ENCODE measurements at places on chromosomes 5 and 9. TPM values are rescaled to one million over a fixed set of nuclear protein-coding genes. Genes with fewer than 3 reads are reported as not detected.

The SLCO6A1 gene
- total RNA-seq: not detected

- no peak for DNase-seq
Observed at GRCh38 chr5:88940713-88941112, 57.7 kb upstream of the MEF2C start.

- no peak for DNase-seq
Observed at GRCh38 chr9:115198001-115198400, 80.0 kb upstream of the TNC start.

- no peak for DNase-seq
Observed at GRCh38 chr9:37639841-37640240, 10.9 kb upstream of the FRMPD1 start.

The PITX1 gene
- total RNA-seq: not detected

- DNase-seq: no peak
Observed at GRCh38 chr5:172634106-172634899, 6.8 kb upstream of the NEURL1B start.

- DNase-seq: no peak
Observed at GRCh38 chr5:174464504-174465165, 259.7 kb upstream of the MSX2 start.

The APBA1 gene
- total RNA-seq: 1.1 TPM

DNA sequence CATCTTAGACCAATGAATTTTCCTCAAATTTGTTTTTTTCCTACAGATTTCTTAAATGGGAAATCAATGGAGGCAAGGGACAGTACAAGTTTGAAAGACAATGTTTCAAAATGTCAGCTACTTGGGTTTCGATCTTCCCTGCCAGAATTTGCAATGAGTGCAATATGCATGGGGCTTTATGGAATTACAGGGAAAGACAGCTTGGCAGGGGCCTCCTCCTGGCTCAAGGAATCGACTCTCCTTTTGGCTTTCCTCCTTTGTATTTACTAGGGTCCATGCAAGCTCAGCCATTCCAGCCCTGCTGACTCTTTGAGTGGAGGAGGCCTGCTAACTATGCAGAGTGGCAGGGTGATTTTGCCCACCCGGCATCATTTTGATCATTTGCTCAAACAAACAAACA, 63.2 kb downstream of the MED27 start:
- no peak for DNase-seq

DNA sequence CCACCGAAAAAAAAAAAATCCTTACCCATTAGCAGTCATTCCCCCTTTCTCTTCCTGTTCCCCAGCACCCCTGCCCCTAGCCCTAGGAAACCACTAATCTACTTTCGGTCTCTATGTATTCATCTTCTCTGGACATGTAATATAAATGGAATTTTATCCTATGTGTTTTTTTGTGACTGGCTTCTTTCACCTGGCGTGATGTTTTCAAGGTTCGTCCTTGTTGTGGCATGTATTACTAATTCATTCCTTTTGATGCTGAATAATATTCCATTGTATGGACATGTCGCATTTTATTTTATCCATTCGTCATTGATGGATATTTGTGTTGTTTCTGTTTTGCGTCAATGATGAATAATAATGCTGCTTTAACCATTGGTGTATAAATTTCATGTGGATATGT, 42.8 kb upstream of the SH3GL2 start:
- no peak for DNase-seq

DNA sequence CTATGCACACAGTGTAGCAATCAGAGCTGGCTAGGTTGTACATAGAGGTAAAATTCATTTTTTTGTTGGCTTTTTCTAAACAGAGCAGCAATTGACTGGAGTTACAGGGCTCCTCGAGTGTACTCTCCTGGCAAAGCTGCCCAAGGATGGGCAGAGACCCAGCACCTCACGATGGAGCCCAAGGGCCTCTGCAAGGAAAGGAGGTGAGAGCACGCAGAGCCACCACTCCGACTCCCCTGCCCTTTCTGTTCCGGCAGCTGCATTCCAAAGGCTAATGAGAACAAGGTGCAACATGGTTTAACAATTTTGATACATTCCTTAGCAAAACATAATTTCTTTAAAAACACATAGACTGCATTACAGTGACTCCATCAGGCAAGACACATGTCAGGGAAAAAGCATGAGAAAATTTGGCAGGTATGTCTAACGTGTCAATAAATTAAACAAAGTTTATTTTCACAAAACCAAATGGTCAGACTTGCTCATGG, 47.5 kb downstream of the SAXO1 start:
- no peak for DNase-seq

The TIMD4 gene
- total RNA-seq: not detected
